ENCODE measurements at places on chromosomes 3 and 15. TPM values are rescaled to one million over a fixed set of nuclear protein-coding genes. Genes with fewer than 3 reads are reported as not detected.

Gene MYO5A
- total RNA-seq, result 183 TPM

Gene PATL2
- not detected for total RNA-seq

Gene TMEM207
- total RNA-seq, result not detected

Gene DUOXA1
- not detected for total RNA-seq

Gene CFAP44
- 2.6 TPM for total RNA-seq

Gene DAZL
- not detected for total RNA-seq

Gene TICRR
- total RNA-seq, result 9.2 TPM

Gene DNAJC17
- total RNA-seq, result 38.2 TPM

Gene NTRK3
- not detected for total RNA-seq

Gene AMIGO3
- total RNA-seq, result not detected

Gene CCDC54
- total RNA-seq, result not detected

Gene FBXO22
- total RNA-seq, result 86.5 TPM

Gene GP9
- total RNA-seq, result not detected

Gene LRRC31
- total RNA-seq, result not detected

Gene GUCA1C
- total RNA-seq, result not detected

Gene SPINK8
- total RNA-seq, result not detected

Gene HTR3E
- total RNA-seq, result not detected

Gene SHC4
- total RNA-seq, result 0.18 TPM

Gene COL7A1
- total RNA-seq, result 0.13 TPM

Gene SLC30A4
- 5.7 TPM for total RNA-seq

Gene GMNC
- total RNA-seq, result not detected

Gene POLQ
- total RNA-seq, result 5.9 TPM

Gene PCBP4
- 31.1 TPM for total RNA-seq

Gene SCG5
- 0.92 TPM for total RNA-seq

Gene CHRNB4
- total RNA-seq, result not detected

Gene B3GALNT1
- total RNA-seq, result 41.2 TPM
